Cardiac fibroblast (primary cell): ENCODE measurements at places on chromosomes 5 and 9.

DNA sequence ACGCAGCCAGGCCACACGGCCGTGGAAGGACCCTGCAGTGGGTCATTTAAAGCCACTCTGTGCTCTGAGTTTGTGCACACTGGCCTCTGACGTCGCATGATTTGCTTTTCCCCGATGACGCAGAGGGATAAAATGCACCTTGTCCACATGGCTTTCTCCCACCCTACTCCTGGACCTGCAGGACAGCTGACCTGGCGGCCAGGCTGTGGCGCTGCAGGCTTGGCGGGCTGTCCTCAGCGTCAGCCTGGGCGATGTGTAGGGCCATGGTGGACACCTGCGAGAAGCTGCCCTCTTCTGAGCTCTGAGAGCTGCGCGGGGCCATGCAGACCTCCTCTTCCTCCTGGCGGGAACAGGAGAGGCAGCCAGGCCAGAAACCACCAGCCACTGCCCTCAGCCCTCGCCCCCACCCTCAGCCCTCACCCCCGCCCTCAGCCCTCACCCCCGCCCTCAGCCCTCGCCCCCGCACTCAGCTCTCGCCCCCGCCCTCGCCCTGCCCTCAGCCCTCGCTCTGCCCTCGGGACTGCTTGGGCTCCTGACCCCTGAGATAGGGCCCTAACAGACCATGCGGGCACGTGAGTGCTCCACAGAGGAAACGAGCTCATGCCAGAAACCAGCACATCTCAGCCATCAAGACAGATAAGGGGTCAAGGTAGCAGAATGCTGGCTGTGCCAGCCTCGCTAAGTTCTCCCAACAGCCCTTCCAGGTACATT lies 20.0 kb upstream of the SCGB3A1 start:
- DNase-seq = no peak

DNA sequence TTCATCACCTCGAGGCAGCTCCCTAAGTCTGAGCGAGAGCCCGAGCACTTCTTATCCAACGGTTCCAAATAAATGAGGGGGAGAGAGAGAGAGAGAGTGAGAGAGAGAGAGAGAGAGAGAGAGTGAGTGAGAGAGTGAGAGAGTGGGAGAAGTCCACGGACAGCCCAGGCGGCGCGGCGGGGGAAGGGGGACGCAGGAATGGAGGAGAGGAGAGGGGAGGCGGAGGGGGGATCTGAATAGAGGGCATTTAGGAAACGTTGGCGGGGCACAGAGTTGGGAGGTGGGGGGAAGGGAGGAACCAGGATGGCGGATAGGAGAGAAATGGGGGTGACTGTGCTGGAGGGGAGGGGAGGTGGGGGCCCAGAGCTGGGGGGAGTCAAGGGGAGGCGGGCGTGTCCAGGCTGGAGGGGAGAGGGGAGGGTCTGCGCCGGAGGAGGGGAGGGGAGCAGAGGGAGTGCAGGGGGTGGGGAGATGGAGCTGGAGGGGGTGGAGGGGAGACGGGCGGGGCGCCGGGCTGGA lies 398 bp upstream of the BASP1 start:
- DNase-seq = peak; percentile 73

DNA sequence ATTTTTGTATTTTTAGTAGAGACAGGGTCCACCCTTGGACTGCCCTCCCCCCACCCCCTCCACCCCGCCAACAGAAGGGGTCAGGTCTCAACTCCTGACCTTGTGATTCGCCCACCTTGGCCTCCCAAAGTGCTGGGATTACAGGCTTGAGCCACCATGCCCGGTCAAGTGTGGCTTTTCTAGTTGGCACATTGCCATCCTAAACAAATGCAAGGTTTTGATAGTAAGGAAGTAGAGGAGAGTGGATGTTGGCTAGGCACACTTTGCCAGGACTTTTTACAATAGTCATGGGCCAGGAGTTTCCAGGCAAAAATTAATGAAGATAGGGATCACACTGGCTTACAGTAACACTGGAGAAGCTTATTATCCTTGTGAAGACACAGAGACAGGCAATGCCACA lies 62.4 kb downstream of the GALNT12 start:
- no peak for DNase-seq

DNA sequence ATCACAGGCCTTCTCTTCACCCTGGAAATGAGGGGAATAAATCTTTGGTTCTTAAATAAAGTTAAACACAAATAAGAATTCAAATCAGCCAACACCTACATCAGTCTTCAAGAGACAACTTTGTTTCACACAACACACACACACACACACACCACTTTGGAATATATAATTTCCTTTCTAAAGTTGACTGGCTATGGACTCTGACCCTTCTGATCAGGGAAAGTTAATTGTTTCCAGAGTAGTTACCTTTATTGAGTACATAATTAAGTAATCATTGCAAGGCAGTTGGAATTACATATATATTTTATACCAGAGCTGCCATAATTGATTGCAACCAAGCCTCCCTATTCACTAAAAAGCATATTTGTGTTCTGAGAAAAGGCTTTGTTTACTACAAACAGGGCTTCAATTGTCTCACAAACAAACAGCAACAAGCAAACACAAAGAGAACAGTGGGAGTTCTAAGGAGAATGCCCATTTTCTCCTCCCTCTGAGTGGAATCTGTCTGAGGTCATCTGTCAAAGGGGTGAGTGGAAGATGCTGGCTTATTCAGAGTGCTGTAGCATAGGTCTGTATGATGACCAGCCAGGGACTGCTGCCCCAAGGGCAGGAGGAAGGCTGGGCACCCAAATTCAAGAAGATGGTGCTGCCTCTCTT lies 136.6 kb downstream of the SEMA6A start:
- no peak for DNase-seq

DNA sequence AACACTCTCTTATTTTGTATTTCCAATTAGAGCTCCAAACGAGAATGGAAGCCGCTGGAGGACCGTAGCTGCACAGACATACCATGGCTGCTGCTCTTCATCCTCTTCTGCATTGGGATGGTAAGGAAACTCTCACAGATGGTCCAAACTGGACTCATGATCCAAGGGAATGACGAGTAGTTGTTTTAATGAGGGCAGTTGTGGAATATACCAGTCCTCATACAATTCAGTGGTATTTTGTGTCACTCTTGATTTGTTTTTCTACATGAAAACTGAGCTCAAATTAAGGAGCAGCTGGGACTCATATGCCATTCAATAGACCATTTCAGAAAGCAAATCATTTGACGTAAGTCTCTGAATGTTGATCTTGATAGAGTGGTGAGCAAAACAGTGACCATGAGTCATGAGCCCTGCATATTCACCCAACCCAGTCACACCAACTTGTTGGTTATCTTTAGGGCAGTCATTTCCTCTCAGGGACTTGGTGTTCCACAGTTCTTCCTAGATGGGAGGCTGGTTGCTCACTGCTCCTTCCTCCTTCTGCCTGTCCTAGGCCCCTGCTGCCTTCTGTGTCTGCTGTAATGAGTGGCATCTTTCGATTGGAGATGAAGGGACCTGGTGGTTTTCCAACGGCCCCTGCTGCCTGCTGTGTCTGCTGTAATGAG lies 54.9 kb downstream of the SLC44A1 start:
- DNase-seq = peak; percentile 96

- DNase-seq = no peak
These were observed 567.6 kb upstream of the ADAMTS16 start for GRCh38 chr5:4572311-4573100.

GRCh38 chr9:69582544-69583297 lies 89.5 kb downstream of the APBA1 start:
- DNase-seq = no peak

- DNase-seq = no peak
These were observed 25.8 kb downstream of the DBH start for GRCh38 chr9:133661846-133662540.

DNA sequence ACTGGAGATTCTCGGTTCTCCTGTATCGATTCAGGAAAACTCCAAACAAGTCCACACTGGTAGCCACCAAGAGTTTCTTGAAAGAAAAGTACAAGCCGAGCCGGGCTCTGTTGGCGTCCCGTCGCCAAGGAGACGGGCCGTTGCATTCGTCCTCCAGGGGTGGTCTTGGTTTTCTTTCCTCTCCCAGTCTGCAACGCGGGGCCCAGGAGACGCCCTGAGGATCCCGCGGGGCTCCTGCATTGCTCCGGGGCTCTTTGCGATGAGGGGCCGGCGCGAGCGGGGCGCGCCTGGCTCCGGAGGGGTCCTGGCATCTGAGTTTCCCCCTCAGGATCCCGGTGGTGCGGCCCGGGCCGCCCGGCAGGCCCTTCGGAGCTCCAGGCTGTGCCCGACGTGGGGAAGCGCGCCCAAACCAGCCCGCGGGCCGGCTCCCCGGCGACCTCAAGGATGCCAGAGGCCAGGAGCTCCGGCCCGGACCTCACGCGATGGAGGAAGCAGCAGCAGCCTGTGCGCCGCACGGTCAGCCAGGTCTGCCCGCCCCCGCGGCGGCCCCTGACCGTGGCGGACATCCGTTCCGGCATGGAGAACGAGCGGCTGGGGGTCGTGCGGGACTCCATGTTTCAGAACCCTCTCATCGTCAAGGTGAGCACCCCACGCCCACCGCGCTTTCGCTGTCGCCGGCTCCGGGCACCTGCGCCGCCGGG lies at the start of gene CFAP77:
Gene CFAP77 (plus strand): TSS at position 384 of the 701 bp plus-strand sequence. CDS start 61 bp downstream, at position 445.
- peak; percentile 70 for DNase-seq

DNA sequence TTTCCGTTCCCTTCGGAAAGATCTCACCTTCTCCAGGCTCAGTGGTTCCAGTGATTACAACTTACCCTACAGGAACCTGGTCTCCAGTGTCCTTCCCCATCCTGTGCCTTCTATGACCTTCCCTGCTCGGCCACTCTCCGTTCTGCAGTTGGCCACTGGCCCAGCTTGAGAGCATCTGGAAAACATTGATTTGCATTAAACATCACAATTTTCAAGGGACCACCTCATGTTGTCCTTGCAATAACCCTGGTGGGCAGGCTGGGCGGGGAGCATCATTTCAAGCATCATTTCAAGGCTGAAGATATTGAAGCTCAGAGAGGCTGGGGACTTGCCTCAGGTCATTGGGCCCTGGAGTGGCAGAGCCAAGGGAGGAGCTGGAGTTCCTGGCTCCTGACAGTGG lies 177.4 kb downstream of the SEC61B start:
- DNase-seq = no peak

- no peak for DNase-seq
These were observed 255.2 kb downstream of the PDZD2 start for GRCh38 chr5:31894141-31894540.

DNA sequence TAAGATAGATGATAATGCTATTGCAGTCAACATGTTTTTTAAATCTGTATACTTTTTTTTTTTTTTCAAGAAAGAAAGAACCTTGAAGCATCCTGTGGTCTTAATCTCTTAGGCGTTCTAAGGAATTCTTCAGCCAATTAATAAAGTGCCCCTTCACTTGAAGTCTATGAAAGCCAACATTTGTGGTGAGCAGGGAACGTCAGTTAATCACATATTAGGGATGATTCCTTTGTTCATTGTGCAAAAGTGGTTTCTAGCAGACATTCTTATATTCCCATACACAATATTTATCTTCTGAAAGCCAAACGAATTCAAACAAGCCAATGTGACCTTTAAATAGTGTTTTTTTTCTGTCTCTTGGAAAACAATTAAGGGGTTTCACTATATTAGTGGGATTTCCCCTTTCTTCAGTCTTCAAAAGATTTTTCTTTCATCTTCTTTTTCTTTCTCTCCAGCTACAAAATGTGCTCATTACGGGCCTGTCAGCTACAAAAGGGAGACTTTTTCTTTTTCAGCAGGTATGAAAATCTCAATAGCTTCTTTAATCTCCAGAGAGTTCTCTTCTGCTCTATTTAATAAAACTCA lies 40.1 kb downstream of the TMEM167A start:
- no peak for DNase-seq

DNA sequence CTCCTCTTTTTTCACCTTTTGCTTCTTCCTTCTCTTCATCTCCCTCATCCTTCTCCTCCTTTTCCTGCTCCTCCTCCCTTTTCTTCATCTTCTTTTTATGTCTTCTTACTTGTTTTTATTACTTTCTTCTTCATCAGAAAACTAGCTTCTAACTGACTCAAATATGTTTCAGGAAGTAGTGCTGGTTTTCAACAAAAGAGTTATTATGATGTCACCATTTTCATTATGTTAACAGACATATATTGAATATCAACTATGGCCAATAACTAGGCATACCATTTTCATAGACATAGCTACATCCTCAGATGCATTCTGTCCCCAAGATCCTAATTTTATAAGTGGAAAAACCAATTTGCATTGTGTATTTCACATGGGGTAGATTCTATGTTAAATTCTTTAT lies 252.9 kb upstream of the PAPPA start:
- no peak for DNase-seq

- no peak for DNase-seq
These were observed 15.8 kb upstream of the HACD4 start for GRCh38 chr9:21047281-21047691.

GRCh38 chr9:134191455-134192209 lies 27.3 kb upstream of the RNU6ATAC start:
- no peak for DNase-seq

DNA sequence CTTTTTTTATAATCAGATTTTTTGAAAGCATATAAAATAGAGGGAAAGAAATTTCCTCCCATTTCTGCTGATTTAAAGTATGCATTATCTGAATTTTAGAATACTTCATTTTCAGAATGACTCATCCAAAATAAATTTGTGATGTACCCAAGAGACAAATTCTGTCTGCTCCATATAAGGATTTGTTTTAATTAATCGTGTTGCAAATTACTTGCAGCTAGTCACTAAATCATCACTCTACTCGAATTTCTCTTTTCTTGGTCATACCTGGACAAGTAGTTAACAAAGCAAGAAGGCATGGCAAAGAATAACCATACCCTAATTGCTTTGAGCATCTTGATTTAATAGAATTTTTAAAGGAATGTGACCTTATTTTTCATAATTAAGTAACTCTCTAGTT lies 284.1 kb upstream of the GRAMD2B start:
- peak; percentile 33 for DNase-seq

GRCh38 chr9:78030296-78030552 lies 1.4 kb downstream of the GNAQ start:
- no peak for DNase-seq

GRCh38 chr5:43332401-43332800 lies 19.2 kb upstream of the HMGCS1 start:
- DNase-seq = peak; percentile 29

GRCh38 chr5:98468188-98468869 lies 305.1 kb upstream of the RGMB start:
- DNase-seq = peak; percentile 68

GRCh38 chr5:74976651-74977050 lies 75.7 kb downstream of the GCNT4 start:
- DNase-seq = no peak

- DNase-seq = no peak
These were observed 107.2 kb upstream of the RAD23B start for GRCh38 chr9:107175816-107176435.

GRCh38 chr9:136861874-136862457 lies 4.1 kb downstream of the EDF1 start:
- no peak for DNase-seq

DNA sequence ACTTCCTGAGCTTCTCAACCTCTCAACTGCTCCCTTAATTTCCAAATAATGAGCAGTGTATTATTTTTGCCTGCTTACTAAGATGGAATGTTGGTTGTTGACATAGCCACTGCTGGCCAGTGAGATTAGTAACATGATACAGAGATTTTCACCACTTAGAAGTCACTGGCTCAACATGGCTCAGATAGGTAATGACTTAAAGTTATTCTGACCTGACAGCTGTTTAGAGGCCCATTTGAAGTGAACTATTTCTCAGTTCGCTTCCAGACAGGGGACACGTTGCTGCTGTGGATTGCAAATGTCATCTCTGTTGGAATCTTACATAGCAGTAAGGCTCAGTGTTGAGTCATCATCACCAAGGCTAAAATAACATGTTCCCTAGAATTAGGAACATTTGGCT lies 490.2 kb downstream of the TLE4 start:
- peak; percentile 95 for DNase-seq
